CD4-positive, alpha-beta T cell treated with Interleukin-12 subunit alpha and Interleukin-12 subunit beta, for 1 hour (primary cell): ENCODE measurements at places on chromosomes 1 and 21.

GRCh38 chr1:87182611-87183010, 146.1 kb upstream of the LMO4 start:
- no peak for DNase-seq

GRCh38 chr1:117556341-117556740, 49.5 kb upstream of the TENT5C start:
- no peak for DNase-seq

DNA sequence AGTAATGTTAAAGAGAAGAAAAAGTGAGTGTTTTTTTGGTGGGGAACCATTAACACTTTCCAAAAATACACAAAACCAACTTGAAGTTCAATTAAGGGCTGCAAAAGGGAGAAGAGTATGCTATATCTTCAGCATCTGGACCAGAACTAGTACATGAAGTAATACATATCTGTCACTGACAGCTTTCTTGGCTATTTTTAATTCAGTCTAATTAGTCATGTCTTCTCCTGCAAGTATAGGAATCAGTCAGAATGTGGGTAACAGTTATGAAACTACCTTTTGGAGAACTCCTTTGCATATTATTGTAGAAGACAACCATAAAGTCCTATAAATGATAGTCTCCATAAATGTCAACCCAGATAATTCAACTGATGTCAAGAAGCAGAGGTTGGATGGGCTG, 901.2 kb downstream of the TTLL7 start:
- DNase-seq: no peak

DNA sequence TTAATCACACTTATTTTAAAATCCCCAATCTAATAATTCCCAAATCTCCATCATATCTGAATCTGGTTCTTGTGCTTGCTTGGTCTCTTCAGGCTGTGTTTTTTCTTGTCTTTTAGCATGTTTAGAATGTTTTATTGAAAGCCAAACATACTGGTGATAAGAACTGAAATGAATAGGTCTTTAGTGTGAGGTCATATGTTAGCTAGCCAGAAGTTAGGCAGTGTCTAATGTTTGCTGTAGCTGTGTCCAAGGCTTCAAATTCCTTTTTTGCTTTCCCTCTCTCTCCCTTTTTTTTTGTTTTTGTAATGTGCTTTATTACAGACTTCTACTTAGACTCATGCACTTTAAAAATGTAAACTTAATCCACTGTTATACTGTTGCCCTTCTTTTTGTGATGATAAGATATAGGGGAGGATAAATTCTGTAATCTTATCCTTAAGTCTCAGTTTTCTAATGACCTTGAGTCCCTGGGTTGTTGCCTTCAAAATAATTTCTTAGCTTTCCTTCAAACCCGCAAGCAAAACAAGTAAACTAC, 725.1 kb downstream of the BRINP3 start:
- DNase-seq: no peak

- DNase-seq: no peak
Measured at GRCh38 chr1:50183378-50184133, 74.8 kb downstream of the ELAVL4 start.

GRCh38 chr1:166170726-166171125, 3.9 kb upstream of the FAM78B start:
- DNase-seq: no peak

GRCh38 chr1:12132078-12132477, 34.7 kb upstream of the TNFRSF1B start:
- DNase-seq: no peak

- no peak for DNase-seq
Measured at GRCh38 chr1:228279011-228279721, 71.3 kb downstream of the OBSCN start.

DNA sequence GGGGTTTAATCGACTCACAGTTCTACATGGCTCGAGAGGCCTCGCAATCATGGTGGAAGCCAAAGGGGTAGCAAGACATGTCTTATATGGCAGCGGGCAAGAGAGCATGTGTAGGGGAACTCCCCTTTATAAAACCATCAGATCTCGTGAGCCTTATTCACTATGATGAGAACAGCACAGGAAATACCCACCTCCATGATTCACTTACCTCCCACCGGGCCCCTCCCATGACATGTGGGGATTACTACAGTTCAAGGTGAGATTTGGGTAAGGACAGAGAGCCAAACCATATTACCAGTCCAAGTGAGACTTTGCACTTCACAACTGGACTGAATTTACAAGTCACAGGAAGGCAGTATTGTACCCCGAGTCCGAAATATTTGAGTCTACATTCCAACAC, 73.9 kb upstream of the ANGPTL1 start:
- DNase-seq: no peak

GRCh38 chr1:200354243-200354642, 55.6 kb downstream of the ZNF281 start:
- DNase-seq: no peak

GRCh38 chr1:168252204-168252733, 26.5 kb downstream of the SFT2D2 start:
- DNase-seq: no peak
